ENCODE measurements at places on chromosomes 3 and 15.

GRCh38 chr15:78338781-78339180 lies 1.4 kb upstream of the CRABP1 start:
- DNase-seq, result no peak

DNA sequence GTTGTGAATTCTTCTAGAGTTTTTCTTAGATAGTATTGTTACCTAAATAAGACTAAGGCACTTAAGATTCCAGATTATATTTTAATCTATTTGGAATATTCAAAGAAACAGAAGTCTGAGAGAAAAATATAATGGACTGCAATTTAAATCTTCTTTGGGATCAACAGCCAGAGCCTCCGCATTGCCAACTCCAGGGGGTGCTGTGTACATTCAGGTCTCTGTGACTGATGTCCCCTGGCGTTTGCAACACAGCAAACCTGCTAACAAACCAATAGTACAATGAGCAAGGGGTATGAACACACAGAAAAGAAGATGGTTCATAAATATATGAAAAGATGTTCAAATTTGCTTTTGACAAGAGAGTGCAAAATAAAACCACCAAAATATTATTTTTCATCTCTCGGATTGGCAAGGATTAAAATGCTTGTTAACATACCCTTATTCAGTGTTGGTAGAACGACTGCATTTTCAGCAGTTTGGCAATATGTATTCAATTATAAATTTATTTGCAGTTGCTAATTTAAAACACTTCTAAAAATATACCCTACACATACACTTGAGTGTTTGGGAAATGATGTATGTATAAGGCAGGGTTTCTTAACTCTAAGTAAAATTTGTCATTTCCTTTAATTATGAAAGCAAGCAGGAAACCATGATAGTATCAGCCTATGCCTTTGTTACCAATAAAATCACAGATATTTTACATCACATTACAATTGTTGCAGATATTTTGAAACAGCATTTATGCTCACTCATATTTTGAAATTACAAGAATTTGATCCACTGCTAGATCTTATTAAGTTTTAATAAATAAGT lies 16.1 kb upstream of the TM4SF1 start:
- no peak for DNase-seq

- no peak for DNase-seq
Measured at GRCh38 chr3:178056868-178057267, 479.4 kb upstream of the KCNMB2 start.

DNA sequence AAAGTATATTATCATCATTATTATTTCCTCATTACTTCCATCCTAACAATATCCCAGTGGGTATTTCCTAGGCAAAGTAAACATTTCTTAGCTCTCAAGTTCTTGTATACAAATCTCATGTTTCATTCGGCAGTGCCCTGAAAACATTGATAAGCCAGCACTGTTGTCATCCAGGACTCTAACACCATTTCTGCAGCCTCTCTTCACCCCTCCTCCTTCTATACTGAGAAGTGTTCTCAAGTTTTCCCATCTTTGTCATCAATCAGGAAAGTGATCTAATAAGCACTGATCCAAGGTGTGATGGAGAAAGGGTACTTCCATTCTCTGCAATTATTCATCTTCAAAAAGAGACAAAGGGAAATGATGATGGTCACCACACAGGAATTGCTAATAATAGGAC lies 168.4 kb upstream of the CCDC54 start:
- no peak for DNase-seq

GRCh38 chr3:138717348-138717747 lies 108.8 kb downstream of the FAIM start:
- DNase-seq, result no peak

DNA sequence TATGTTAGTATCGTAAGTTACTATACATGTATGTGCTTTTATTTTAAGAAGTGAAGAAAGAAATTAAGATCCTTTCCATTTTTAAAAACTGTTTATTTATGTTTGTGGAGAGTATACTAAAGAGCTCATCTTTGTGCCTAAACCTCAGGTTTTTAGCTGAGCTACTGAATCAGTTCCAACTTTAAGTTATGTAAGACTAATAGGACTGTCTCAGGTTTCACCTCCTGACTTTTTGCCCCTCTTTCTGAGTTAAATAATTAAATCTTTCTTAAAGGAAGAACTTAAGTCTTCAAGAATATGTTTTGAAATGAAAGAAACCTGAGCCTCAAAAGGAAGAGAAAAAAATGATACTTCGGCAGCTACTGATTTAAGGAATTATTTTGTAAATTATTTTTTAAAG lies 2.6 kb downstream of the SLMAP start:
- no peak for DNase-seq

GRCh38 chr15:78709263-78709882 lies 68.4 kb upstream of the CHRNB4 start:
- peak; percentile 10 for DNase-seq

Measured in stimulated activated CD8-positive, alpha-beta memory T cell treated with anti-CD3 and anti-CD28 coated beads, Interleukin-4, amount 100 ng/mL, for 1 hour (primary cell).